ENCODE measurements at places on chromosomes 16 and 17.

DNA sequence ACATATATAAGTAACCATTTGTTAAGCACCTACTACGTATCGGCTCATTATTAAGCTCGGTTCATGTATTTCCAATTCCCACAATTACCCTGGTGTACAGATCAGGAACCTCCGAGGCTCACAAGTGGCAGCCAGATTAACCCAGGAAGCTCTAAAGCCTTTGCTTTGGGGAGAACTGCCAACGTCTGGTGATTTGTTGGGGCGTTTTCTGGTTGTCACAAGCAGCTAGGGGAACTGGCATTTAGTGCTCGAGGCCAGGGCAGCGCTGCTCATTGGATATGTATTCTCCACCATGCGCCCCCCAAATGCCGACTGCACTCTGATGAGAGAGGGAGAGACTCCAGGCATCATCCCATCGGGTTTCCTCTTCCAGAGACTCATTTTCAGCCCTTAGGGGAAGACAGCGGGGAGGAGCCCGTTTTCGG lies 541 bp downstream of the ZNF18 start:
- DNase-seq = no peak

- peak; percentile 46 for DNase-seq
Observed at GRCh38 chr17:47978324-47978723, 7.4 kb downstream of the CDK5RAP3 start.

GRCh38 chr17:59436900-59437299 lies 105.4 kb downstream of the YPEL2 start:
- no peak for DNase-seq

GRCh38 chr17:72691586-72691985 lies 400.9 kb downstream of the SLC39A11 start:
- no peak for DNase-seq

DNA sequence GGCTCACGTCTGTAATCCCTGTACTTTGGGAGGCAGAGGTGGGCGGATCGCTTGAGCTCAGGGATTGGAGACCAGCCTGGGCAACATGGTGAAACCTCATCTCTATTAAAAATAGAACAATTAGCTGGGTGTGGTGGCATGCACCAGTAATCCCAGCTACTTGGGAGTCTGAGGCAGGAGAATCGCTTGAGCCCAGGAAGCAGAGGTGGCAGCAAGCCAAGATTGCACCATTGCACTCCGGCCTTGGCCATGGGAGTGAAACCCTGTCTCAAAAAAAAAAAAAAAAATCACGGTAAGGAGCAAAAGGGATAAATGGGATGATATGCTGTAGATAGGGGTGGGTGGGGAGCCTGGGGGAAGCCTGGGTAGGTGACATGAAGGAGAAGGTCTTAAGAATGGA lies 20.4 kb upstream of the TMEM98 start:
- DNase-seq = no peak

Measured in activated CD4-positive, alpha-beta T cell treated with anti-CD3 and anti-CD28 coated beads, Interleukin-2, amount 50 U/mL, for 1 hour (primary cell).